ENCODE measurements at places on chromosomes 13 and 19. TPM values are rescaled to one million over a fixed set of nuclear protein-coding genes. Genes with fewer than 3 reads are reported as not detected.

Gene FBXW9
- 9.5 TPM for total RNA-seq

- DNase-seq = no peak
Observed at GRCh38 chr19:13718733-13719132, 45.6 kb upstream of the MRI1 start.

- no peak for DNase-seq
Observed at GRCh38 chr13:31050486-31051400, 111.0 kb downstream of the HSPH1 start.

DNA sequence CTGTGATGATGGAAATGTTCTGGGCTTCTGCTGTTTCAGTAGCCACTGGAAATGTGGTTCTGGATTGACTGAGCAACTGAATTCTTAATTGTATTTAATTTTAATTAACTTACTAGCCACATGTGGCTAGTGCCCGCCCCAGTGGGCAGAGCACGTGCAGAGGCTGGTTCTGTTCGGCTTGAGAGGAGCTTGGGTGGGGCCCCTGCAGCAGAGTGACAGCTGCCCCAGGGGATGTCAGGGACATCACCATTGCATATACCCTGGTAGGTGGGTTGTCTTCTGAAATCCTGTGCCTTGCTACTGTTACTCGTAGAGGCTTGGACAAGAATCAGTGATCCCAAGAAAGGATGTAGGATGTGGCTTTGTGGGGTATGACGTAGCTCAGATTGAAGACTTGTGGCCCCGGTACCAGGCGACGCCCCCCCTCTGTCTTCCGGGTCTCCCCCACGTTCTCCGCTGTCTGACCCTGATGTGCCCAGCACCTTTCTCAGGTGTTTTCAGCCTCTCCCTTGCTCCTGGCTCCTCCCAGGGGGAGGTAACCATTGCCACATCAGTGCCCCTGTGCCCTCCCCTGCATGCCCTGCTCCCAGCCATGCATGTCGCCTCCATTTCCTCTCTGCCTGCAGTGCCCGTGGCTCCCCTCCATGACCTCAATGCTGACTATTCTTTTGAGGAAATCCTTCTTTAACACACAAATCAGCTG lies 102.6 kb upstream of the RNF113B start:
- no peak for DNase-seq

GRCh38 chr13:111262281-111262680 lies 58.2 kb upstream of the TEX29 start:
- no peak for DNase-seq

Gene SLC25A41
- total RNA-seq = not detected
